ENCODE measurements at places on chromosomes 7 and 10. TPM values are rescaled to one million over a fixed set of nuclear protein-coding genes. Genes with fewer than 3 reads are reported as not detected.

SPAG6 gene
- total RNA-seq: 0.77 TPM

GPR15LG gene
- total RNA-seq: not detected

CLEC2L gene
- not detected for total RNA-seq

TUBGCP2 gene
- 69.3 TPM for total RNA-seq

CFAP69 gene
- 0.33 TPM for total RNA-seq

POMZP3 gene
- total RNA-seq: 13.9 TPM

- H3K4me1 ChIP-seq: no peaks in the 10 kb centered on the region
- no peak for DNase-seq
- H3K27ac ChIP-seq: no peak overlapping the region
- H3K36me3 ChIP-seq: peaks cover 12% of the 10 kb centered on the region
- no peak overlapping the region for H3K4me3 ChIP-seq
Measured at GRCh38 chr10:114856544-114857287, 35.1 kb downstream of the FHIP2A start.

DNA sequence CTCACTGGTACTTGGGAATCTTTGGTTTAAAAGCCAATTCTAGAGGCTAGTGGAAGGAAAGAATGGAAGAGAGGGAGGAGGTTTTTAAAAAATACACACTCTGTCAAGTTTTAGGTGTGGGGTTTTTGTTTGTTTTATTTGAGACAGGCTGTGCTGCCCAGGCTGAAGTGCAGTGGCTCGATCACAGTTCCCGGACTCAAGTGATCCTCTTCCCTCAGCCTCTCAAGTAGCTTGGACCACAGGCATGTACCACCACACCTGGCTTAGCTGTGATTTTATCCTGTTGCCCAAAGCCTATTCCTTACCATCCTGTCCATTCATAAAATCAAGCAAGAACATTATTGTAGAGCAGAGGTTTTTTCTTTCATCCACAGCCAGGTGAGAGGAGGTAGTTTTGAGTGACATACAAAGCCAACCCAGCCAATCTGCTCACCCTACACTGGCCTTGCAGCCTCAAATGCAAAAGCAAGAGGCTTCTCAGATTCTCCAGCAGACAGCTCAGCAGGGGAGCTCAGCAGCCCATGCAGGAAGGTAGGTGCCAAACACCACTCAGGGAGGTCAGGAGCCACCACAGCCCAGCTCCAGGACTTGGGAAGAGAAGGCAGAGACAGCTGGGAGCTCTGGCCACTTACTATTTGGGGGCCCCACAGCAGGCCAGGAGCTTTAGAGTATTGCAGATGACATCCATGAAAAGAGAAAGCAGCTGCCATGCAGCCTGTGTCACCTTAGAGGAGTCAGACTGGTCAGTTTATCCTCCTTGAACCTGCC is 65.8 kb downstream of the TMEM209 start:
- H3K36me3 ChIP-seq: peaks cover 24% of the 10 kb centered on the region
- DNase-seq: no peak
- H3K27me3 ChIP-seq: peaks cover 6% of the 10 kb centered on the region
- no peak overlapping the region for H3K4me3 ChIP-seq
- peaks cover 7% of the 10 kb centered on the region for H3K4me1 ChIP-seq

DNA sequence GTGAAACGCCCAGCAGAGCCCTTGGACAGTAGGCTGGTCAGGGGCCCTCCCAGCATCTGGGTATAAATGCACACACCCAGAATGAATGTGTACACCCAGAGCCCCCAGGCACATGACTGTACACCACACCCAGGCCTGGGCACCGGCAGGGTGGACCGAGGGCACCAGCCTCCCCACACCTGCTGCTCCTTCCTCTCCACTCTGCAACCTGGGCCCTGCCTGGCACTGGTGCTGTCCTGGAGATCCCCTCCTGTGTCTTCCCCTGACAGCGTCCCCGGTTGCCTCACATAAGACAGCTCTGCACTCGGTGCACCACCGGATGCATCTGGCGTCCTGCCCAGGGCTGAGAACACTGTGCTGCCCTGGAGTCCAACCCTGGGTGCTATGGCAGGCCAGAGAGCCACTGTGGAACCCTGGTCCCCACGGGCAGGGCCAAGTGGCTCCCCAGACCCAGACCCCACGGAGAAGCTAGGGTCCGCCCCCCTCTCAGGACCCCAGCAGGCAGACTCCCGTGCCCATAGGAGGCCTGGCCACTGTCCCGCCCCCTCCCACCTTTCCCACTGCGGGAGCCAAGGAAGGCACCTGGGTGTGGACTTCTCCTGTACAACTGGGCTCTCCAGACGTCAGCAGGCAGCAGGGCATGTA is 6.6 kb downstream of the RASGEF1A start:
- no peak overlapping the region for H3K4me3 ChIP-seq
- peak; percentile 27 for DNase-seq
- peaks cover 16% of the 10 kb centered on the region for H3K27me3 ChIP-seq
- H3K4me1 ChIP-seq: peaks cover 12% of the 10 kb centered on the region
- H3K27ac ChIP-seq: no peak overlapping the region

GRCh38 chr7:18459484-18460245 is 35.9 kb upstream of the HDAC9 start:
- H3K27me3 ChIP-seq: no peaks in the 10 kb centered on the region
- no peaks in the 10 kb centered on the region for H3K36me3 ChIP-seq
- H3K27ac ChIP-seq: no peak overlapping the region
- H3K4me3 ChIP-seq: no peak overlapping the region
- no peak for DNase-seq

GRCh38 chr10:80518143-80518806 is 19.4 kb upstream of the SH2D4B start:
- DNase-seq: no peak
- H3K36me3 ChIP-seq: peaks cover 38% of the 10 kb centered on the region
- H3K27ac ChIP-seq: peak overlapping the region; percentile 70
- H3K27me3 ChIP-seq: no peaks in the 10 kb centered on the region
- peaks cover 46% of the 10 kb centered on the region for H3K4me1 ChIP-seq
- H3K4me3 ChIP-seq: no peak overlapping the region
